ENCODE measurements at places on chromosomes 5 and 9. TPM values are rescaled to one million over a fixed set of nuclear protein-coding genes. Genes with fewer than 3 reads are reported as not detected.

- no peak for DNase-seq
These were observed 238.3 kb upstream of the NUDT12 start for GRCh38 chr5:103800741-103801495.

GRCh38 chr5:15535938-15536337 lies 36.0 kb downstream of the FBXL7 start:
- DNase-seq: no peak

DNA sequence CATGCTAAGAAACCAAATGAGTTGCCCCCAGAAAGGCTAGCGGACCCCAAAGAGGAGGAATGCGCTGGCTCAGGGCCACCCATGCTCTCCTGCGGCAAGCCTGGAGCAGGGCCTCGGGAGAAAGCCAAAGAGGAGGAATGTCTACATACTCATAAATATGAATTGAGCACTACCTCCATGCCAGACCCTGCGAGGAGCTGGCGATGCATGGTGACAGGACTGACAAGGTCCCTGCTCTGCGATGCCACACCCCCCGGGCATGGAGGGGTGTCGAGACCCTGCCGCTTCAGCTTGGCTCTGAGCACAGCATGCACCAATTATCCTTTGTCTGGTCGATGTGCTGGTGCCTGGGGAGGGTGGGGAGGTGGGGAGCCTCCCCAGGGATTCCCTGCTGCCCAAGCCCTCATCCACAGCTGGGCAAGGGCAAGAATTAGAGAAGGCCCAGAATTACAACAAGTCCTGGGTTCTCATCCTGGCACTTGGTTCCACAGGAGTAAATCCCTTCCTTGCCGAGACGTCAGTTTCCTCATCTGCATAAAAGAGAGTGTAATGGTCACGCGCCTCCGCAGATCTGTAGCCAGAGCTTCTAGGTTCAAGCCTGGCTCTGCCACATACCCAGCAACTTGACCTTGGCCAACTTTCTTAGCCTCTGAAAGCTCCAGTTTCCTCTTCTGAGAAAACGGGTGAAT lies 74.4 kb downstream of the FAM114A2 start:
- DNase-seq: no peak

DNA sequence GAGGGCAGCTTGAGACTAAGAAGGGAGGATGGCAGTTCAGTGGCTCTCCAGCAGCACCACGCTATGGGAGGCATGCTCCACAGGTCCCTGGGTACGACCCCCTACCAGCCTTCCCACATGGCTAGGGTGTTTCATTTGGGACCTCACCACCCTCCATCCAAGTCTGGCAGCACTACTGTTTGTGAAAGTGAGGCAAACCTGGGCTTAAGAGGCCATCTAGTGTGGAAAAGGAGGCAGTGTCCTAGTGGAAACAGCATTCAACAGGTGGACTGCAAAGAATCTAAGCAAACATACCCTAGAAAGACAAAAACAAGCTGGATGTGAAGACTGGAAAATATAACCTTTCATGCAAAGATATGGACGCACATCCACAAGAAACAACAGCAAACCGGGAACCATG lies 4.8 kb upstream of the C5orf47 start:
- no peak for DNase-seq

DNA sequence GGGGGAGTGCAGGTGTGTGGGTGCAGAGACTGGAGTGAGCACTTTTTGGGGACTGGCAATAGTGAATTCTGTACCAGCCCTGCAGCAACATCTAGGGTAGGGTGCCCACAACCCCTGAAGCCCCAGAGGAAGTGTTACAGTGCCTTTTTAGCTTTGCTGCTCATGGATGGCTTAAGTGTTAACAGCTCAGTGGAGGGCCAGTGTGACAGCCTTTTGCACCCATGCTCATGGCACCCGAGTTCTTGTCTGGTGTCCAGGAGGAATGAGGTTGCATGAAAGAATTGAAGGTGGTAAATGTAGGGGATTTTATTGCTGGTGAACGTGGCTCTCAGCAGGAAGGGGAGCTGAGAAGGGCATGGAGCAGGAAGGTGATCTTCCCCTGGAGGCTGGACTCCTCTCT lies 107.3 kb downstream of the MRPL36 start:
- DNase-seq: no peak

DNA sequence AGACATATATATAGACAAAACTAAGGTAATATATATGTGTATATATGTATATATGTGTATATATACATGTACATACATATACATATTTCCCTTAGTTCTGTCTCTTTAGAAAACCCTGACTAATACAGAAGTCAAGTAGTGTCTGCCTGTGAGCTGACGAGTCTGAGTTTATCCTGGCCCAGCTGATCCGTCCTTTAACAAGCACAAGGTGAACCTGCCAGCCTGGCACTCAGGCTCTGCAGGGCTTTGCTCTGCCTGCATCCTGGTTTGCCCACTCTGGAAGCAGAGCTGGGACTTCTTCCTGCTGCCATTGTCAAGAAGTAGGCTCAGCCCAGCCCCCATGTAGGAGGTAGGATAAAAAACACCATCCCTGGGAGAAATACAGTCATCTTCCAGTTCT lies 388.0 kb downstream of the ICE1 start:
- no peak for DNase-seq

GRCh38 chr9:126002476-126003350 lies 255.5 kb downstream of the PBX3 start:
- no peak for DNase-seq

- no peak for DNase-seq
These were observed 70.1 kb upstream of the MOCS2 start for GRCh38 chr5:53179691-53180090.

DNA sequence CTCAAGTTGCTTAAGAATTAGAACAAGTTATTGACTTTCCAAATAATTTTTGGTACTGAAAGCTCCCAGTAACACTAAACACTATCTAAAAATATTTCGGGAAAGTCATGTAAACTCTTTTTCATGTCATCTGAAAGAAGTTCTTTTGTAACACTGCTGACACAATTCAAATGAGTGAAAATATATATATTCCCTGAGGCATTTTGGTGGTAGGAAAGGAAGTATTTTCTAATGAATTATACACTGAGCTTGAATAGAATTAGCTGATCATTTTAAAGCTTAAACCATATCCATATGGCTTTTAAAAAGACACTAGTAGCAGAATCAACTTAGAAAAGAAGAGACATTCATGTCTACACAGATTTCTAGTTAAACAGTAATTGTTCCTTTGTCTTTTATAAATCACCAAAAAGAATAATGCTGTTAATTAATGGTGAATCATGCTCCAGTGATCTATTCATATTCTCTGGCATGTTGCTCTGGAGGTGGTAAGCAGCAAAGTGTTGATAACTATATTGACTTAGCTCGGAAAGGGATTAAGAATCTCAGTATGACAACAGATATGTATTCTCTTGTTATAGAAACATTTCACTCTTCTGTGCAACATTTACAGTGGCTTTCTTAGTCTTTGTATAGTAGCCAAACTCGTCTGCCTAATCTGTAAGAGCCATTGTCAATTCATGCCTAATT lies 27.4 kb upstream of the RFX3 start:
- no peak for DNase-seq

DNA sequence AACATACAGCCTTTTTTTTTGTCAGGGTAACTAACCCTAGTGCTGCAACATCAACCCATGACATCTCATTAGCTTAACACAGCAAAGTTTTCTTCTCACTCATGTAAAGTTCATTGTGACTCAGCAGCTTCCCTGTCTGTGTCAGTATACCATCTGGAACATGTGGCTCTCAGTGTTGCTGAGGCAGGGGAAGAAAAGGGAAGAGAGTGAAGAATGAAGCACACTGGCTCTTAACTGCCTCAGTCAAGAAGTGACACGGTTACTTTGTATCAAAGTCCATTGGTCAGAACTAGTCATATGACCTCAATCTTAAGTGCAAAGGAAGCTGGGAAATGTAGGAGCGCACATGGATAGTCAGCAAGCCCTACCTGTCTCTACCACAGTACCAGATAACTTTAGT lies 185.0 kb upstream of the ELL2 start:
- DNase-seq: peak; percentile 39

GRCh38 chr5:2095011-2095410 lies 212.3 kb upstream of the IRX4 start:
- no peak for DNase-seq

DNA sequence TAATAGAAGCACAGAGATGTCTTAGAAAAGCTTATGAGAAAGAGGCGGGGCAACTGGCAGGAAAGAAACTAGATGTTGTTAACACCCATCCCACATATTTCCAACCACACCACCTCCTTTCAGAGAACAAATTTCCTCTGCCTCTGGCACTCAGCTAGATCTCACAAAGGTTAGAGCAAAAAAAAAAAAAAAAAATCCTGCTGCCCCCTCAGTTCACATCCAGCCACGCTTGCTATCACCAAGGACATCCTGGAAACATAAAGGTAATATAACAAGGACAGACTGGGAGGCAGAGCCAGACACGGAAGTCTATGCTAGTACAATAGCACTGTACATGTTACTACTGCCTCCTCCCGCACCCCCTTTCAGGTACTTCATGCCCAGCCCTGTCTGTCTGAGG lies 238.0 kb upstream of the PTGER4 start:
- no peak for DNase-seq

- peak; percentile 57 for DNase-seq
These were observed 23.7 kb downstream of the ACTL7A start for GRCh38 chr9:108885643-108886348.

DNA sequence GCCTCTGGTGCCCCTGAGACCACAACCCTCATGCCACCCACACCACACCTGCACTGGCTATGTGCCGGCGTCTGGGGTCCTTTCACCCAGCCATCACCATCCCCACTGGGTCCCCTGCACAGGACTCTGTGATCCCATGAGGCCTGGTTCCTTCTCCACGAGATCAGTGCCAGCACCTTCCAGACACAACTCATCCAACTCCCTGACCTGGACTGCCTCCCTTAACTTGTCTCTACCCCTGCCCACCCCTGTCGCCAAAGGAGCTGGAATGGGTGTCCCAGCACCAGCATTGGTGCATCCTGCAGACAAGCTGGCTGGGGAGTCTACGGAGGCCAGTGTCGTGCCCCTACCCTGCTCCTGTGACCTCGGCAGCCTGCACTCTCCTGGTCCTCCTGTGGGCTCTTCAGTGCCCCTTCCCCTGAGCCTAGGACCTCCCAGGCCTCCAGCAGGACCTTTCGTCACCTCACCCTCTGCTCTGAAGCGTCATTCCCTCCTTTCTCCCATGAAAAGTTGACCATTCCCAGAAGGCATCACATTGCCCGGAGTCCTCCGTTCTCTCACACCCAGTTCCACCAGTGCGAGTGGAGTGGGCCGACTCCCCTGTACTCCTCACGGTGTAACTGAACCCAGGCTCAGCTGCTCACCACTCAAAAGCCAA lies 87.7 kb downstream of the NSUN2 start:
- no peak for DNase-seq

DNA sequence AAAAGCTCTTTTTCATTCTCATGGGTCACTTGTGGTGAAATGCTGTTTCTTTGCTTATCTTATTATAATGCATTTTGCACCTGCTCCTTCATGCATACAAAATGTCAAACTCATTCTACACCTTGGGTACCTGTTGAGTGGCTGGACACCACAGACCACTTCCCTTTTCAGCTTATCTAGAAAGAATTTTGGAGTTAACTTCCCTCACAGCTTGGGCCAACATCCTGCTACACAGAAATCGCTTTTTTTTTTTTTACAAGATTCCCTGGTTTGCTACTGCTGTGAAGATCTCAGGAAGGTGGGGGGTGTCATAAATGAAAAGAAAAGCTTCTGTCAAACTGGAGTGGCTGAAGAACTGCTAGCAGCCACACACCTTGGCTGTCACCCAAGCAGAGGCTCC lies 2.6 kb downstream of the REXO4 start:
- no peak for DNase-seq

- no peak for DNase-seq
These were observed 56.6 kb downstream of the KCNN2 start for GRCh38 chr5:114418176-114419066.

GRCh38 chr5:50853151-50853550 lies 186.7 kb downstream of the PARP8 start:
- DNase-seq: no peak

GRCh38 chr9:36141288-36141687 lies 4.8 kb downstream of the GLIPR2 start:
- no peak for DNase-seq

- DNase-seq: no peak
These were observed 28.1 kb downstream of the PIK3R1 start for GRCh38 chr5:68243681-68244080.

- no peak for DNase-seq
These were observed 114.4 kb downstream of the ANKRD18B start for GRCh38 chr9:33638391-33638915.

- DNase-seq: no peak
These were observed 192.7 kb downstream of the GNA14 start for GRCh38 chr9:77455312-77455927.

Gene LCP2
- 0.07 TPM for total RNA-seq

Gene POU5F2
- total RNA-seq: 0.62 TPM

Gene THG1L
- 17.9 TPM for total RNA-seq

Gene IL13
- total RNA-seq: not detected

Gene KIF4B
- not detected for total RNA-seq

Gene PCDHB3
- 1.9 TPM for total RNA-seq

Gene SELENOP
- total RNA-seq: 17.3 TPM

Gene ADAMTS13
- total RNA-seq: 2.0 TPM

Gene SOHLH1
- total RNA-seq: not detected

Gene HNRNPH1
- total RNA-seq: 291 TPM

Gene SLC34A3
- total RNA-seq: not detected

Gene CCNI2
- 1.6 TPM for total RNA-seq

Gene CACNA1B
- total RNA-seq: 0.84 TPM
